H1 (cell line): ENCODE measurements at places on chromosomes 16 and 17.

GRCh38 chr17:31308372-31309334 lies 5.2 kb downstream of the EVI2B start:
- H3K4me1 ChIP-seq: no peaks in the 10 kb centered on the region
- no peaks in the 10 kb centered on the region for H3K36me3 ChIP-seq
- no peak for DNase-seq
- H3K27ac ChIP-seq: no peak overlapping the region
- H3K4me3 ChIP-seq: no peak overlapping the region
- H3K27me3 ChIP-seq: no peaks in the 10 kb centered on the region

- H3K4me1 ChIP-seq: 0 out of 2 replicates have a peak, but pooled peaks cover 5% of the 10 kb centered on the region
- H3K36me3 ChIP-seq: no peaks in the 10 kb centered on the region
- no peak for DNase-seq
- no peaks in the 10 kb centered on the region for H3K27me3 ChIP-seq
- H3K4me3 ChIP-seq: no peak overlapping the region
Measured at GRCh38 chr16:86357950-86358349, 152.4 kb upstream of the FOXF1 start.

GRCh38 chr16:1909561-1910231 lies 8.5 kb downstream of the HS3ST6 start:
- no peaks in the 10 kb centered on the region for H3K4me1 ChIP-seq
- no peak overlapping the region for H3K27ac ChIP-seq
- peaks cover 5% of the 10 kb centered on the region; the same call in 1 of the 2 replicates for H3K27me3 ChIP-seq
- no peak overlapping the region for H3K4me3 ChIP-seq
- H3K36me3 ChIP-seq: no peaks in the 10 kb centered on the region

DNA sequence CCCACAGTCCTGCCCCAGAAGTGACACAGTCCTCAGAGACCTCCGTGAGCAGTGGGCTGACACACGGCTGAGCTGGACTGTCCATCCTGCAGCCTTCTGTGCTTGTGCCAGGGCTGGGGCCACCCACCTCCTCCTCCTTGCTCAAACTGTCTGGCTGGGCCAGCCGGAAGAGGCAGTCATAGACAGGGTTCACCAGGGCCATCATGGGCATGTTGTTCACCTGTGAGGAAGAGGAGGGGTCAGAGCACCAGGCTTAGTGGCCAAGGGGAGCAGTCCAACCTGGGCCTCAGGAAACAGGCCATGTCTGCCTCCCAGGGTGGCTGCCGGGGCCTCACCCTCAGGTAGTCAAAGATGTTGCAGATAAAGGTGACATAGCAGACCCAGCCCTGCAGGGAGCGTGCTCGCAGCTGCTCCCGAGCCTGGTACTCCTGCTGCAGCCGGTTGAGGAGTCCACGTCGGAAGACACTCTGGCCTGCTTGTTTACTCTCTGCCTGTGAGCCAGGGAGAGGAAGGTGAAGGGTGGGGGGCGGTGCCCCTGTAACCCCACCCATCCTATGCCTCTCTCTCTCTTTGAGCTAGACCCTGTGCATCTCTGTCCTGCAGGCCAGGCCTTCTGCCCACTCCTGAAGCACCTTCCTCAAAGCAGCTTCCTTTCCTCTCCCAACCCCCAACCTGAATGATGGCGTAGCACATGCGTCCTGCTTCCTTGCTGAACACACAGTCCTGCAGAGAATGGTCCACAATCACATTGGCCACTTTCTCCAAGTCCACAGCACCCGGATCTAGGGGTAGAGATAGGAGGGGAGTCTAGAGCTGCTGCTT lies 3.4 kb downstream of the MIF4GD start:
- DNase-seq: peak; percentile 76
- H3K27me3 ChIP-seq: no peaks in the 10 kb centered on the region
- peaks cover 25% of the 10 kb centered on the region for H3K36me3 ChIP-seq
- peaks cover 7% of the 10 kb centered on the region for H3K4me1 ChIP-seq
- H3K27ac ChIP-seq: no peak overlapping the region

GRCh38 chr17:10628756-10629155 lies 28.4 kb downstream of the MYH3 start:
- no peaks in the 10 kb centered on the region for H3K4me1 ChIP-seq
- no peak overlapping the region for H3K27ac ChIP-seq

- H3K27me3 ChIP-seq: no peaks in the 10 kb centered on the region
- no peak for DNase-seq
- no peaks in the 10 kb centered on the region for H3K4me1 ChIP-seq
- H3K27ac ChIP-seq: no peak overlapping the region
- peaks cover 15% of the 10 kb centered on the region; the same call in 1 of the 2 replicates for H3K36me3 ChIP-seq
- no peak overlapping the region for H3K4me3 ChIP-seq
Measured at GRCh38 chr16:84660973-84661372, 12.7 kb downstream of the KLHL36 start.

DNA sequence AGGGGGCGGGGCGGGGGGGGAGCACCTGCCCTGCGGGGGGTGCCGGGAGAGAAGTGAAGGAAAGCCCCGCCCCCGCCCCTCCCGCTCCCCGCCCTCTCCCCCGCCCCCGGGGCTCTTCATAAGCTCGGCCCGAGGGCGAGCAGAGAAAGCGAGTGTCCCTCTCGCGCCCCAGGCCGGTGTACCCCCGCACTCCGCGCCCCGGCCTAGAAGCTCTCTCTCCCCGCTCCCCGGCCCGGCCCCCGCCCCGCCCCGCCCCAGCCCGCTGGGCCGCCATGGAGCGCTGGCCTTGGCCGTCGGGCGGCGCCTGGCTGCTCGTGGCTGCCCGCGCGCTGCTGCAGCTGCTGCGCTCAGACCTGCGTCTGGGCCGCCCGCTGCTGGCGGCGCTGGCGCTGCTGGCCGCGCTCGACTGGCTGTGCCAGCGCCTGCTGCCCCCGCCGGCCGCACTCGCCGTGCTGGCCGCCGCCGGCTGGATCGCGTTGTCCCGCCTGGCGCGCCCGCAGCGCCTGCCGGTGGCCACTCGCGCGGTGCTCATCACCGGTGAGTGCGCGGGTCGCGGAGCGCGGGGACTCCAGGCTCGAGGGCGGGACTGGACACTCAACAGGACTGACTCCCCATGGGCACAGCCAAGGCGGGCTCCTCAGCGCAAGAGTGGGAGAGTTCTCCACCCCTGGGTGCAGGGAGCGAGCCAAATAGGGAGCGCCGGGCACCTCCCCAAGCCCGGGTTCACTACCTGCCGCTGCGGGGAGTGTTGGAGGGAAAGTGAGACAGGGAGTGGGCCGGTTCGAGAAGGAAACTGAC lies at the start of gene HSD11B2:
Gene HSD11B2 (plus strand): TSS at position 145 of the 798 bp plus-strand sequence. CDS start 128 bp downstream, at position 273.
- DNase-seq: peak; percentile 78
- peaks cover 13% of the 10 kb centered on the region for H3K27me3 ChIP-seq
- peaks cover 37% of the 10 kb centered on the region for H3K4me1 ChIP-seq
- H3K4me3 ChIP-seq: peak within 1 kb of the TSS; percentile 83
- no peaks in the 10 kb centered on the region for H3K36me3 ChIP-seq

- no peaks in the 10 kb centered on the region for H3K4me1 ChIP-seq
- H3K27me3 ChIP-seq: no peaks in the 10 kb centered on the region
- H3K36me3 ChIP-seq: no peaks in the 10 kb centered on the region
- H3K27ac ChIP-seq: no peak overlapping the region
- no peak overlapping the region for H3K4me3 ChIP-seq
Measured at GRCh38 chr17:28865946-28866752, 11.3 kb downstream of the ERAL1 start.

- no peaks in the 10 kb centered on the region for H3K36me3 ChIP-seq
- no peak for DNase-seq
- H3K27me3 ChIP-seq: no peaks in the 10 kb centered on the region
Measured at GRCh38 chr17:62163847-62164246, 98.8 kb upstream of the MED13 start.

- H3K36me3 ChIP-seq: no peaks in the 10 kb centered on the region
- no peak overlapping the region for H3K27ac ChIP-seq
- DNase-seq: no peak
- no peaks in the 10 kb centered on the region for H3K27me3 ChIP-seq
Measured at GRCh38 chr17:17883801-17884200, 47.0 kb upstream of the SREBF1 start.

GRCh38 chr16:81427219-81427618 lies 17.4 kb upstream of the CMIP start:
- no peaks in the 10 kb centered on the region for H3K36me3 ChIP-seq
- no peak overlapping the region for H3K27ac ChIP-seq
- H3K4me1 ChIP-seq: no peaks in the 10 kb centered on the region
- no peaks in the 10 kb centered on the region for H3K27me3 ChIP-seq

- no peaks in the 10 kb centered on the region for H3K36me3 ChIP-seq
- no peak for DNase-seq
- no peak overlapping the region for H3K27ac ChIP-seq
- peaks cover 1% of the 10 kb centered on the region for H3K4me1 ChIP-seq
- H3K4me3 ChIP-seq: no peak overlapping the region
Measured at GRCh38 chr17:41082626-41083025, 1.3 kb upstream of the KRTAP4-7 start.

- no peaks in the 10 kb centered on the region for H3K27me3 ChIP-seq
- H3K4me3 ChIP-seq: no peak overlapping the region
- H3K4me1 ChIP-seq: 0 out of 2 replicates have a peak, but pooled peaks cover 3% of the 10 kb centered on the region
- no peaks in the 10 kb centered on the region for H3K36me3 ChIP-seq
- no peak for DNase-seq
Measured at GRCh38 chr17:79969906-79970305, 65.8 kb downstream of the TBC1D16 start.

DNA sequence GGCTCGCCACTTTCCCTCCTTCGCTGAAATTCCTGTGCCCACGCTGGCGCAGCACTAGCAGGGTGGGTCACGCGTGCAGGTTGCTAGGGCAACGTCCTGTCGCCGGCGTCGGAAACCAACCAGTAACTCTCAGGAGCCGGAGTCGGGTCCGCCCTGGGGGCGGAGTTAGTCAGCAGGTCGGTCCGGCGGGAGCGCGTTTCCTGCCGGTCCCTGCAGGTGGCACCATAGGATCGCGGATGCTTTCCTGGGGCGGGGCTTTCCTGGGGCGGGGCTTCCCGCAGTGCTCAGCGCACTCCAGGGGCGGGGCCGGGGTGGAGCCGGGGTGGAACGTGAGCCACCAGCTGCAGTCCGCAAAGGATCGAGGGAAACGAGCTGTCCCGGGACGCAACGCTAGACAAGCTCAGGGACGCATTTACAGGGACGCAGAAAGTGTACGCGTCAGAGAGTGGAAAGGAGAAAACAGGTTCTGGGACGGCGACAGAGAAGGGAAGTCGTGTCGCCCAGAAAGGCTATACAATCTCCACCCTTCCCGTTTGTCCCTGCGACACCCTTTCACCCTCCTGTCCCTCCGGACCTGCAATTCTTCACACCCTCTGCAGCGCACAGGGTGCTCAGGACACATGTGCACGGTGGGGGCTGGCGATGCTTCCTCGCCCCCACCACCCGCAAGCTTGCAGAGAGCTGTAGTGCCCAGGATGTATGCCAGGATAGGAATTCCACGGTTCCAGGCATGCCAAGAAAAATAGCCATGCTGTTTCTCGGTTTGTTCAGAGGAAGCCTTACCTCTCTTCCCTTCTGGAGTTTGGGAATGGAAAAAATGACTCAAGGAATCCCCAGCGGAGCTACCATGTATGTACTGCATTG lies 12.3 kb downstream of the COPZ2 start:
- H3K27ac ChIP-seq: no peak overlapping the region
- H3K4me3 ChIP-seq: peak overlapping the region; percentile 46
- H3K36me3 ChIP-seq: no peaks in the 10 kb centered on the region

- no peak overlapping the region for H3K4me3 ChIP-seq
- H3K36me3 ChIP-seq: no peaks in the 10 kb centered on the region
- no peak for DNase-seq
Measured at GRCh38 chr17:4318596-4318995, 47.9 kb downstream of the UBE2G1 start.

GRCh38 chr16:86150641-86151238 lies 251.8 kb downstream of the IRF8 start:
- H3K27me3 ChIP-seq: no peaks in the 10 kb centered on the region; the same call in 1 of the 2 replicates
- no peak overlapping the region for H3K27ac ChIP-seq
- no peak overlapping the region for H3K4me3 ChIP-seq

DNA sequence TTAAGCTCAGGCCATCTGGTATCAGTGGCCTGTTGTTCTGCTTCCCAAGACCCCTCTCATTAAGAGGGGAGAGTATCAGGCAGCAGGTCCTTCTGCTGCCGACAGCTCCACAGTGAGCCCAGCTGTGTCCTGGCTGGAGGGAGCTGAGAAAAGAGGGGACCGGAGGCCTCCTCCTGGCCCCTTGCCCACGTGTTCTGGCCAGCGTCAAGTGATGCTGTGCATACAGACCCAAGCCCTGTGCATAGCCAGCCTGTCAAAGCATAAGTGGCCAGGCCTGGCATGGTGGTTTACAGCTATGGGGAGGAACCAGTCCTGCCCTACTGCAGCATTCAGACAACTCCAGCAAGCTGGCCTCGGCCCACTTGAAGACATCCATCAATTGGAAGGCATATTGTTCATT lies 48.0 kb downstream of the ABCC6 start:
- no peaks in the 10 kb centered on the region for H3K4me1 ChIP-seq
- no peaks in the 10 kb centered on the region for H3K36me3 ChIP-seq
- no peak for DNase-seq

- H3K27ac ChIP-seq: no peak overlapping the region
- H3K4me3 ChIP-seq: no peak overlapping the region
- H3K27me3 ChIP-seq: no peaks in the 10 kb centered on the region
- no peaks in the 10 kb centered on the region for H3K36me3 ChIP-seq
- no peaks in the 10 kb centered on the region for H3K4me1 ChIP-seq
Measured at GRCh38 chr16:85728879-85729278, 22.0 kb downstream of the C16orf74 start.

- H3K27me3 ChIP-seq: no peaks in the 10 kb centered on the region
- no peak for DNase-seq
- no peaks in the 10 kb centered on the region for H3K36me3 ChIP-seq
- no peak overlapping the region for H3K27ac ChIP-seq
- H3K4me1 ChIP-seq: no peaks in the 10 kb centered on the region
- no peak overlapping the region for H3K4me3 ChIP-seq
Measured at GRCh38 chr16:57713596-57713995, 19.0 kb downstream of the DRC7 start.

GRCh38 chr17:11326492-11326891 lies 85.5 kb downstream of the SHISA6 start:
- no peak overlapping the region for H3K27ac ChIP-seq
- no peak overlapping the region for H3K4me3 ChIP-seq
- DNase-seq: no peak
- no peaks in the 10 kb centered on the region for H3K27me3 ChIP-seq
- H3K4me1 ChIP-seq: peaks cover 3% of the 10 kb centered on the region

DNA sequence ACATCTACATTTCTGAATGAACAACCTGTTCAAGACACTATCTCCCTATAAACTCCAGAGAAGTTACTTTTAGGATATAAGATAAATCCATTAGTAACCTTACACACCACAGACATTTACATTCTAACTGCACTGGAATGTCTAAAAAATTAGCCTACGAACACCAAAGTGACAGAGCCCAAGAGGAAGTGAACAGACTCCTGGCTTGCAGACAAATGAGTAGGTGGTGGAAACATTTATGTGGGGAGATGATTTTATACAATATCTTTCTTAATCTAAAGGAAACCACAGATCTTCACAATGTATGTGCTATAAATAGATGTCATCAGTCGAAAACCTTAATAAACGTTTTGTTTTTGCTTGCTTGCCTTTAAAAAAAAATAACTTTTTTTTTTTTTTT lies 18.8 kb downstream of the ZNF652 start:
- no peaks in the 10 kb centered on the region for H3K36me3 ChIP-seq
- no peaks in the 10 kb centered on the region for H3K27me3 ChIP-seq
- no peak overlapping the region for H3K4me3 ChIP-seq
- H3K27ac ChIP-seq: no peak overlapping the region
- H3K4me1 ChIP-seq: no peaks in the 10 kb centered on the region

- H3K36me3 ChIP-seq: no peaks in the 10 kb centered on the region
- no peak overlapping the region for H3K27ac ChIP-seq
- H3K4me3 ChIP-seq: no peak overlapping the region
- no peaks in the 10 kb centered on the region for H3K27me3 ChIP-seq
Measured at GRCh38 chr17:59160157-59161025, 4.8 kb downstream of the PRR11 start.
